EL (cell line): ENCODE measurements at places on chromosomes 6 and 20.
A peak's percentile ranks its signal among the peaks of the same experiment; 100 is the strongest.

DNA sequence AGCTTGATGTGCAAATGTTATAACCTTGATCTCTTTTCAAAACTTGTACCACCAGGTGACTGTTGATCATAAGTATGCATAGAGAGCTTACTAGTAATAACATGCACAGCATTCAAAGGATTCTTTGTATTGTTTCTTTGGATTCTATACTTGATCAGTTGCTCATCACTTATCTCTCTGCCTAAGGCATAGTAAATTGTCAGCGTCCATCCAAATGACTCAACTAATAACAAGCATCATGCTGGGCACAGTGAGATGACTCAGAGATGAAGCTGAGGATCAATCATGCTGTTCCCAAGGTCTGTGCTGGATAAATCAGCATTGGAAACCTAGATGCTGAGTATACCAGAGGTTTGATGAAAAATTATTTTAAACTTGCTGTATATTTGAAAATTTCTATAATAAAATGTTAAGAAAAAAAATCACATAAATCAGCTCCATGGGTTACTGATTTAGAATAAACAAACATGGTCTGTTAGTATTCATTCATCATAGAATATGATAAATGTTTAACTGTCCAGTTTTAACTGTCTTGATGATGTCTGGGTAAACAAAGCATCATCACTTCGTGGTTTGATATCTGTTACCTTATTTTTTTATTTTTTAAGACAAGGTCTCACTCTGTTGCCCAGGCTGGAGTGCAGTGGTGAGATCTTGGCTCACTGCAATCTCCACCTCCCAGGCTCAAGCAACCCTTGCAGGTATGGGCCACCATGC is 45.6 kb upstream of the SGK1 start:
- peak; percentile 92 for DNase-seq

DNA sequence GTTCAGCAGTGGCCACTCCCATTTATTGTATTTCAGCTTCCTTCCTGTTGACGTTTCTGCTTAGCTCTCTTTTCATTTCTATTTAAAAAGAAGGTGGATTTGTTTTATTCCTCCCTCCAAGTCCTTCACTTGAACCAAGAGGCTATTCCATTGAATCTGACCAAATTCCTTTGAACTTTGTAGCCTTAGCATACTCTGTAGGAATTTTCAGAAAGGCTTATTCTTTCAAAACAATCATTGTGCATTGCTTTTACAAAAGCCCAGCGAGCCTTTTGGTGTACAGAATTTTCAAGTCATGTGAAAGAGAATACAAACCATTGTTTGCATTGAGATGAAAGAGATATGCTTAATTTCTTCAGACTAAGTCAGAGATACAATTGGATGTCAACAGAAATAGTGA is 151.0 kb upstream of the INSM1 start:
- no peak for DNase-seq

GRCh38 chr6:23654745-23655144 is 471.3 kb upstream of the NRSN1 start:
- DNase-seq, result no peak

DNA sequence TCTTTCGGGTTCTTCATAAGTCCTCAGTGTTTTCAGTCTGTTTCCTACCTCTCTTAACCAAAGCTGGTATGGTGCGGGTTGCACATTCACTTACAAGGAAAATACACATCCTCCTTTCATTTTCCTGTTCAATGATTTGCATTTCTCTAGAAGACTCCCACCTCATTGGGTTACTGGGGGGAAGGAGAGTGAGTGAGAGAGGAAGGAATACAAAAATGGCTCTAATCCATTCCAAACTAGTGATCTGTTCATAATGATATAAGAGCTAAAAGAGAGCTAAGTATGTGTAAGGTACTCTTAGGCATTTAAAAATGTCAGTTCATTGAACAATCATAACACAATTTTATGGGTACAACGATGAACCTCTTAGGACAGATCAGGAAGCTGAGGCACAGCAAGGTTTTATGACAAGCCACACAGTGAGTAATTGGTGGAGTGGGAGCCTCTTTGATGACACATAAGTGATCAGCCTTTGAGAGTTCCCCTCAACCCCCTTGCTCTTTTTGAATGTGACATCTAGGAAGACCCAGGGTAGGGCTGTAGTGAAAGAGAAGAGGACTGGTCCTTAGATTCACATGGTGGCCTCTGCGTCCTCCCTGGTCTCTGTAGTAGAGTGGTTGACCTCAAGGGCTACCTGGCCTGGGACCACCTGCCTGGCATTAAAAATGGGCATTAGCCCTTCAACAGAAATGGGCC is 328.4 kb upstream of the SOX4 start:
- DNase-seq, result peak; percentile 30

GRCh38 chr6:163019926-163020325 is 292.2 kb downstream of the PACRG start:
- no peak for DNase-seq
